Effector memory CD4-positive, alpha-beta T cell (primary cell): ENCODE measurements at places on chromosomes 16 and 17.
A peak's percentile ranks its signal among the peaks of the same experiment; 100 is the strongest.

DNA sequence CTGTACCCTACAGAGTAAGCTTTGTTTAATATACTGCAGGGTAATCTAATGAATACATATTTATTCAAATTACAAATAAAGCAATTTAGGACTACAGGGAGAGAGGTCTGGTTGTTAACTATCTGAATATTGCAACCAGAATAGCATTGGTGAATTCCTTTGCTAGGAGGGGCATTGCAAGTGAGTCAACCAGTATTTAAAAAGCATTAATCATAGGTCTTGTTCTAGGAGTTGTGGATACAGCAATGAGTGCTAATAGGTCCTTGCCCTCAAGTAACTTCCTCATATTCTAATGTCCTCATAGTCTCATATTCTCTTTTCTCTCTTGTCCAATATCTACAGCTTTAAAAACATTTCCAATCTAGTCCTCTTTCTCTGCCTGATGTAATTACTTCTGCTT is 531.4 kb downstream of the CDH11 start:
- H3K36me3 ChIP-seq = no peaks in the 10 kb centered on the region
- H3K27ac ChIP-seq = no peak overlapping the region

DNA sequence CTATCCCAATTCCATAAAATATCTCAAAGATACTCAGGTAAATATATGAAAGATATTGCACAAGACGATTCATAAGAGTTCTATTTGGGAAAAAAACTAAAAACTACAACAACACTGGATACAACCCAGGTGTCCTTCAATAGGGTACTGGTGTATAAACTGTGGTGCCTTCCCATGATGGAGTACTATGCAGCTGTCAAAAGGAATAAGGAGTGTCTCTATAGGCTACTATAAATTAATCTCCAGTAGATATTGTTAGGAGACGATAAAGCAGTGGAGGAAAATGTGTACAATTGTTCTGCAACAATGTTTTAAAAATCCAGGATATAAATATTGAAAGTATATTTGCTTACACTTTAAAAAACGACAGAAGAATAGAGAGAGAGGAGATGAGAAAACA is 2.4 kb upstream of the KRTAP4-12 start:
- H3K27ac ChIP-seq = no peak overlapping the region
- H3K4me1 ChIP-seq = peaks cover 34% of the 10 kb centered on the region
- H3K4me3 ChIP-seq = no peak overlapping the region
- no peaks in the 10 kb centered on the region for H3K27me3 ChIP-seq

GRCh38 chr16:88407807-88408206 is 25.0 kb downstream of the ZNF469 start:
- H3K27me3 ChIP-seq = no peaks in the 10 kb centered on the region
- H3K27ac ChIP-seq = no peak overlapping the region
- no peaks in the 10 kb centered on the region for H3K36me3 ChIP-seq
- H3K4me3 ChIP-seq = no peak overlapping the region

GRCh38 chr17:41481036-41481435 is at the start of gene KRT35:
TSS of gene KRT35 (minus strand) at chr17:41481151. CDS start at chr17:41481097, 54 bp downstream.
- no peaks in the 10 kb centered on the region for H3K36me3 ChIP-seq
- no peaks in the 10 kb centered on the region for H3K27me3 ChIP-seq
- no peak within 1 kb of the TSS for H3K4me3 ChIP-seq
- H3K27ac ChIP-seq = no peak within 1 kb of the TSS
- no peaks in the 10 kb centered on the region for H3K4me1 ChIP-seq

DNA sequence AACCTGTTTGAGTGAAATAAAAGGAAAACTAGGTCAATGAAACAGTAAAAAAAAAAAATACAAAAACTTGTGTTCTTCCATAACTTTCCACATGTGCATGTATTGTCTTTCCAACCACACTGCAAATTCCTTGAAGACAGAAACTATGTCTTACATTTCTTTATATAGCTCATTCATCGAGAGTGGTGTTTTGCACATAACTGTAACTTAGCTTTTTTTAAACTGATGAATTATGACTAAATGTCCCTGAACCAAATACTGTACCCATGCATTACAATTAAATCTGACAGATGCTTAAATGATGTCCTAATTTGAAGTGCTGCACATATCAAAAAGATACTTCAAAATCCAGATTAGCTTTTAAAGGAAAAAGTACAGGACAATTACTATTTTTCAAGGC is 50.1 kb downstream of the BRIP1 start:
- H3K4me1 ChIP-seq = no peaks in the 10 kb centered on the region
- H3K27me3 ChIP-seq = no peaks in the 10 kb centered on the region
- no peak overlapping the region for H3K27ac ChIP-seq
- no peaks in the 10 kb centered on the region for H3K36me3 ChIP-seq

- no peak for DNase-seq
- no peaks in the 10 kb centered on the region for H3K27me3 ChIP-seq
- no peaks in the 10 kb centered on the region for H3K36me3 ChIP-seq
- H3K27ac ChIP-seq = no peak overlapping the region
- no peak overlapping the region for H3K4me3 ChIP-seq
Measured at GRCh38 chr16:66469291-66469946, 42.3 kb downstream of the BEAN1 start.

DNA sequence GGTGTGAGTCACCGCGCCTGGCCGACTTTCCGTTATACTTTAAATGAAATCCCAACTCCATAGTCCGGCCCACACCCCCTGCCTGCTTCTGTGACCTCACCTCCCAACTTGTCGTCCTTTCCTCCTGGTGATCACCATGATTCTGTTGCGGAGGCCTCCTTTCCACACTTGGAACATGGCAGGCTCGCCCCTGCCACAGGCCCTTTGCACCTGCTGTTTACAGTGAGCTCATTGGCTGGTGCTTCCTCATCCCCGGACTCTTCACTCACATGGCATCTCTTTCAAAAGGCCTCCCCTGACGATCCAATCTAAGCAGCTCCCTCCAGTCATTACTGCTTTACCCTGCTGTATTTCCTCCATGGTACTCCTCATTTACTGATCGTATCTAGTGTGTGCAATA is 64.6 kb downstream of the RAP1GAP2 start:
- H3K4me3 ChIP-seq = no peak overlapping the region
- H3K4me1 ChIP-seq = no peaks in the 10 kb centered on the region
- H3K27ac ChIP-seq = no peak overlapping the region
- DNase-seq = no peak
- H3K36me3 ChIP-seq = peaks cover 21% of the 10 kb centered on the region
- no peaks in the 10 kb centered on the region for H3K27me3 ChIP-seq

DNA sequence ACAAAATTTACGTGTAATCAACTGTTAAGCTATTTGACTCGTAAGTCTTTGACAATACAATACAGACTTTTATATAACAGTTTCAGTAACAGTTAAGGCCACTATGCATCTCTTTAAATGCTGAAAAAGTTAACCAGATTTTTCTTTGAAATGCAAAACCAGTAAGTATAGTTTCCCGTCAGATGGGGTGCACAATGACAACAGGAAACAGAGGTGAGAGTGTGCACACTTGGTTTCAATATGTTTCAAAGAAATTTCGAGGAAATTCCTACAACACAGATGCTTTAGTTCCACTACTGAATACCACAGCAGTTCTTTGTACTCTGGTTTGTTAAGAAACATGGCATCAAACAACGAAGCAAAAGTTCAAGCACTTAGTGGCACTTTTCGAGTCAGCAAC is 48.4 kb downstream of the RNF157 start:
- no peaks in the 10 kb centered on the region for H3K36me3 ChIP-seq
- peak overlapping the region; percentile 70 for H3K27ac ChIP-seq
- no peaks in the 10 kb centered on the region for H3K27me3 ChIP-seq
- peaks cover 66% of the 10 kb centered on the region for H3K4me1 ChIP-seq
- H3K4me3 ChIP-seq = peak overlapping the region; percentile 24

DNA sequence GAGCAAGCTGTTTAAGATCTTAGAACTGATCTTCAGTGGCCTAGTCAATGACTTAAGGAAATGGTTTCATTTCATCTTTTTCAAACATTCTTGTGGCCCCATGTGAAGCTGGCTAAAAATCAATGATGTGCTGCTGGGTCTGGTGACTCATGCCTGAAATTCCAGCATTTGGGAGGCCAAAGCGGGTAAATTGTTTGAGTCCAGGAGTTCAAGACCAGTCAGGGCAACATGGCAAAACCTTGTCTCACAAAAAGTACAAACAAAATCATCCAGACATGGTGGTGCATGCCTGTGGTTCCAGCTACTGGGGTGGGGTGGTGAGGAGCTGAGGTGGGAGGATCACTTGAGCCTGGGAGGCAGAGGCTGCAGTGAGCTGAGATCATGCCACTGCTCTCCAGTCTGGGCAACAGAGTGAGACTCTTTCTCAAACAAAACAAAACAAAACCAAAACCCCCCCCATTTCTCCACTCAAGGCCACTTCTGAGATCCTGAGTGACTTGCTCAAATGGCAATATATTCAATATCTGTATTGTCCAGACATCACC is 17.4 kb upstream of the COL1A1 start:
- H3K4me3 ChIP-seq = no peak overlapping the region
- no peak overlapping the region for H3K27ac ChIP-seq
- no peaks in the 10 kb centered on the region for H3K4me1 ChIP-seq
- H3K36me3 ChIP-seq = no peaks in the 10 kb centered on the region

- peaks cover 7% of the 10 kb centered on the region for H3K36me3 ChIP-seq
- H3K27ac ChIP-seq = no peak overlapping the region
- no peaks in the 10 kb centered on the region for H3K4me1 ChIP-seq
- DNase-seq = no peak
- H3K4me3 ChIP-seq = no peak overlapping the region
Measured at GRCh38 chr16:58155839-58156238, 26.7 kb upstream of the CFAP20 start.

- no peak for DNase-seq
- H3K4me3 ChIP-seq = no peak overlapping the region
- no peaks in the 10 kb centered on the region for H3K4me1 ChIP-seq
- H3K27ac ChIP-seq = no peak overlapping the region
- H3K36me3 ChIP-seq = no peaks in the 10 kb centered on the region
Measured at GRCh38 chr17:71168053-71168741, 952.6 kb upstream of the SOX9 start.

- peaks cover 5% of the 10 kb centered on the region for H3K36me3 ChIP-seq
- DNase-seq = no peak
- no peak overlapping the region for H3K4me3 ChIP-seq
- no peak overlapping the region for H3K27ac ChIP-seq
- no peaks in the 10 kb centered on the region for H3K27me3 ChIP-seq
Measured at GRCh38 chr16:2497116-2497630, 16.6 kb upstream of the ATP6V0C start.

GRCh38 chr16:84407588-84408313 is 39.4 kb downstream of the ATP2C2 start:
- no peak overlapping the region for H3K27ac ChIP-seq
- no peaks in the 10 kb centered on the region for H3K4me1 ChIP-seq
- H3K36me3 ChIP-seq = no peaks in the 10 kb centered on the region
- no peak overlapping the region for H3K4me3 ChIP-seq
- peaks cover 3% of the 10 kb centered on the region for H3K27me3 ChIP-seq

DNA sequence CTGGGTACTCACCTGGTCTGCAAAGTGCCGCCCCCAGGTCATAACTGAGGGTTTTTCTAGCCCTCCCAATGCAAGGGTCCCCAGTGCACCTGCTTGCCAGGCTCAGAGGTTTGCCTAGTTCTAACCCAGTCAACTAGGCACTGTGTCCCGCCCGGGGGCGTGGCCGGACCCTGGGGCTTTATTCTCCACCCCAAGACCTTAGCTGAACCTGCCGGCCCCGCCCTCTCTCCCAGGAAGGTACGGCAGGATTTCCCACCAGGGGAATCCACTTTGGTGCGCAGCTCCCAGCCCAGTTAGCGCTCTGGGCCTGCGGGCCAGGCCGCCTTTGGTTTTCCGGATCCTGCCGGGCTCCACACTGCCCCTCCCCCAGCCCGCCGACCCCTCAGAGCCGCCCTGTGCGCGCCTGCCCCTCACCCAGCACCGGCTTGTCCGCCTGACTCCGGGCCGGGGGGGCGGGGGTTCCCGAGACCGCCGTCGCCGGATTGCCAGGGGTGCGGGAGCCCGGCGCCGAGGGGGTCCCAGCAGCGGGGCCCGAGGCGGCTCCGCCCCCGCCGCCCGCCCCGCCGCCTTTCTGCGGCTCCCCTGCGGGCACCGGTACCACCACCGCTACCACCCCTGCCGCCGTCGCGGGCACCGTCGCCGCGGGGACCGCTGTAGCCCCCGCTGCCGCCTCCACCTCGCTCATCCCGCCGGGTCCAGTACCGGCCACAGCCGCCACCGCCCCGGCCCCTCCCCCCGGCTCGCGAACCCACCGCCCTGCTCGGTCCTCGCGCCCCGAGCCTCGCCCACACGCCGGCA is 424 bp downstream of the YBX2 start:
- H3K27ac ChIP-seq = no peak overlapping the region
- H3K36me3 ChIP-seq = no peaks in the 10 kb centered on the region
- DNase-seq = no peak
- no peaks in the 10 kb centered on the region for H3K27me3 ChIP-seq
- peaks cover 23% of the 10 kb centered on the region for H3K4me1 ChIP-seq

DNA sequence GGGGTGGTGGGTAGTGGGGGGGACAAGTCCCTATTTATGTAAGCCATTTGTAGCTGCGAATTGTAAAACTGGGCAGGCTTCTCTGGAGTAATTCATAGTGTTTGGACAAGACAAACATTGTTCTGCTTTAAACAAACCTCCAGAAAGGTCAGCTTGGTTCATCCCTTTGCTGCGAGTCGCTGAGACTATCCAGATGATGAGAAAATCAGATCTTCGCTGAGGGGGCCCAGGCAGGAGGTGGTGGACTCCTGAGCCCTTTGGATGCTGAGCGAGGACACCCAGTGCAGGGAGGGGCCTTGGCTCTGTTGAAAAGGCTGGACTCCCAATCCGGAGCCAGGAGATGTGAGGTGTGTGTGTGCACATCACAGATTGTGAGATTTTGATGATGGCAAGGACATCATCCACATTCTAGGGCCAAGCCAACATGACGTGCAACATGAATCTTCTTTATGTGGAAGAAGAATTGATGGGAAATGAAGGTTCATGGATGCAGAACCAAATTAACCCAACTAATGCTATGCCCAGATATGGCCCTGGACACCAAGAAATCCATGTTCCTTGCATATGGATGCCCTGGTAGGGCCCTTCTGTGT is 15.0 kb upstream of the NTN1 start:
- DNase-seq = no peak
- H3K4me1 ChIP-seq = peaks cover 13% of the 10 kb centered on the region
- no peaks in the 10 kb centered on the region for H3K36me3 ChIP-seq
- H3K27me3 ChIP-seq = peaks cover 36% of the 10 kb centered on the region
- no peak overlapping the region for H3K4me3 ChIP-seq

DNA sequence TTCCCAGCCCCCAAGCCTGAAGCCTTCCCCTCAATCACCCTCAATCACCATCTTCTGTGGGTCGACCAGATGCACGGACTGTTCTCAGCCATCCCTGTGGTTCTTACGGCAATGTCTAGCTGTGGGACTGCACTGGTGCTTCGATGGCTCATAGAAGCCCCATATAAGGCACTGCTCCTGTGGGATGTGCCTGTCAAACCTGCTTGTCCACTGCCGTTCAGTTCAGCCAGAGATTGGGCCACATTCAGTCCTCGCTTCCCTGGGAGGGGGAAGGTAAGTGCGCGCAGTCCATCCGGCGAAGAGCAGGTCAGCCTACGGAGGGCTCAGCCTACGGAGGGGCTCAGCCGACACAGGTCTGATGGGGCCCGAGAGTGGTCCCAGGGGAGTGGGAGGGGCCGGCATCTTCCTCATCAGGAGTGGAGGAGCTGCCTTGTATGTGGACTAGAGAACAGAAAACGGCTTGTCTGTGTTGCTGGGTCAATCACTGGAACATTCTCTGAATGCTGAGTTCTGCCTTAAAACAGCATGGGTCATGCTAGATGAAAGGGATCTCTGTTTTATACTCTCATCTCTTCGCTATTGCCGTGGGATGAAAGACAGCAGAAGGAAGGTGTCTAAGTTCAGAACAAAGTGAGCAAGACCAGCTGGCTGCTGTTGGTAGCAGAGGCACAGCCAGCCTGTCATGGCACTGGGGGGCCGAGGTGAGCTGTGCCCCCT is at the start of gene CARD14:
Gene CARD14, plus strand, starts transcription at position 247 of the 717 bp plus-strand sequence. CDS start 11,409 bp downstream, outside the sequence.
- H3K27me3 ChIP-seq = no peaks in the 10 kb centered on the region
- H3K4me1 ChIP-seq = no peaks in the 10 kb centered on the region
- H3K27ac ChIP-seq = no peak within 1 kb of the TSS
- DNase-seq = no peak
